MM.1S (cell line): ENCODE measurements at places on chromosomes 4 and X.

- DNase-seq: no peak
- no peak overlapping the region for H3K4me3 ChIP-seq
- H3K4me1 ChIP-seq: no peaks in the 10 kb centered on the region
- H3K27ac ChIP-seq: no peak overlapping the region
- H3K36me3 ChIP-seq: no peaks in the 10 kb centered on the region; the same call in 1 of the 2 replicates
Measured at GRCh38 chr4:118286685-118287084, 66.1 kb downstream of the PRSS12 start.

DNA sequence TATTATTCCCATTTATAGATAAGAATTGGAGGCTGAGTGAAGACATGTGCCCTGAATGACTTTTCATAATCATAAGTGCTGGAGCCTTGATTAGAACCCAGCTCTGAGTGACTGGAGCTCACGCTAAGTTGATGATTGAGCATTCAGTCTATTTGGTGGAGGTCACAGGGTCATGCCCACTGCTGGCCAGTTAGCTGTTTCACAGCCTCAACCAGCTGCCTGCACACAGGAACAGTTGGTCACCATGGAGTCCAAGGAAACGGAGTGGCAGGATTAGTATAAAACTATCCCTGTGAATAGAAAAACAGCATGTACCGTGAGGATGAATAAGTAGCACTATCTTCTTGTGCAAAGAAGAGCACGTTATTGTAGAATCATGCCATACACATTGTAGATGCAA, 1.0 kb upstream of the C4orf54 start:
- no peak overlapping the region for H3K27ac ChIP-seq
- no peak for DNase-seq
- H3K4me3 ChIP-seq: no peak overlapping the region
- H3K27me3 ChIP-seq: no peaks in the 10 kb centered on the region

GRCh38 chr4:26985873-26986272, 125.2 kb downstream of the STIM2 start:
- no peaks in the 10 kb centered on the region for H3K36me3 ChIP-seq
- no peaks in the 10 kb centered on the region for H3K4me1 ChIP-seq
- H3K27me3 ChIP-seq: no peaks in the 10 kb centered on the region
- no peak overlapping the region for H3K27ac ChIP-seq
- no peak for DNase-seq

GRCh38 chr4:76280488-76281441, 25.8 kb upstream of the STBD1 start:
- no peak overlapping the region for H3K4me3 ChIP-seq
- H3K27me3 ChIP-seq: no peaks in the 10 kb centered on the region
- H3K4me1 ChIP-seq: no peaks in the 10 kb centered on the region
- H3K36me3 ChIP-seq: no peaks in the 10 kb centered on the region

DNA sequence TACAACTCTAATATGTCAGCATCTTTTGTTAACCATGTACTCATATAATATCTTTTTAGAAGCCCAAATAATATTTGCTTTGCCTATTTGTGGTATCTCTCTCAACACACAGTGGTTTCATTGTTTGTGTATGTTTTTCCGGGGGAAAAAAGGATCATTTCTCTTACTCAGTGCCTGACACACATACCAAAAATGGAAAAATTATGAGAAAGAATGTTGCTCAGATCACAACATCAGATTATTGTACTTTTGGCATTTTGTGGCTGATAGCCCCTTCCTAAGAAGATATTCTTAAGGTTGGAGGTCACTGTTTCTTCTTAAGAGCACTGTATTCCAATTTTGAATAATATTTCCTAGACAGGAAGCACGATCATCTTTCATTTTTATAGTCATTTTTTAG, 93.6 kb downstream of the PDLIM5 start:
- H3K27me3 ChIP-seq: no peaks in the 10 kb centered on the region
- no peak overlapping the region for H3K4me3 ChIP-seq
- no peak overlapping the region for H3K27ac ChIP-seq
- no peaks in the 10 kb centered on the region for H3K36me3 ChIP-seq

GRCh38 chrX:130799393-130799792, 103.6 kb downstream of the ENOX2 start:
- DNase-seq: no peak
- no peaks in the 10 kb centered on the region for H3K27me3 ChIP-seq
- no peak overlapping the region for H3K27ac ChIP-seq

DNA sequence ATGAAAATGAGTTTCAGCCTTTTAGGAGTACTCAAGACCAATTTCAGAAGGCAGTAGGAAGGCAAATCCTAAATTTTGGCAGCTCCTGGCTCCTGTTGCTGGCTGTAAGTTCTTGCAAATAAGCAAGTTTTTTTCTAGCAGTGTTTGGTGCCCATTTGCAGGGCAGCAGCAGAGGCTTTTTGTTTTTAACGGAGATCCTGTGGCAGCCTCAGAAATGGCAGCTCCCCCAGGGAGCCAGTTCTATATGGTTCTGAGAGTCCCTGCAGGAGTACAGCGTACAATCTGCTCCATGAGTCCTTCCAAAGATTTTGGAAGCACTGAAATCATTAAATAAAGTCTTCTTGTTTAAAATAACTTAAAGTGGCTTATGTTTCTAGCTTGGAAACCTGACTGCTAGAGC, 171.9 kb downstream of the NDST4 start:
- no peaks in the 10 kb centered on the region for H3K27me3 ChIP-seq
- no peak overlapping the region for H3K27ac ChIP-seq
- no peaks in the 10 kb centered on the region for H3K4me1 ChIP-seq
- no peak for DNase-seq

DNA sequence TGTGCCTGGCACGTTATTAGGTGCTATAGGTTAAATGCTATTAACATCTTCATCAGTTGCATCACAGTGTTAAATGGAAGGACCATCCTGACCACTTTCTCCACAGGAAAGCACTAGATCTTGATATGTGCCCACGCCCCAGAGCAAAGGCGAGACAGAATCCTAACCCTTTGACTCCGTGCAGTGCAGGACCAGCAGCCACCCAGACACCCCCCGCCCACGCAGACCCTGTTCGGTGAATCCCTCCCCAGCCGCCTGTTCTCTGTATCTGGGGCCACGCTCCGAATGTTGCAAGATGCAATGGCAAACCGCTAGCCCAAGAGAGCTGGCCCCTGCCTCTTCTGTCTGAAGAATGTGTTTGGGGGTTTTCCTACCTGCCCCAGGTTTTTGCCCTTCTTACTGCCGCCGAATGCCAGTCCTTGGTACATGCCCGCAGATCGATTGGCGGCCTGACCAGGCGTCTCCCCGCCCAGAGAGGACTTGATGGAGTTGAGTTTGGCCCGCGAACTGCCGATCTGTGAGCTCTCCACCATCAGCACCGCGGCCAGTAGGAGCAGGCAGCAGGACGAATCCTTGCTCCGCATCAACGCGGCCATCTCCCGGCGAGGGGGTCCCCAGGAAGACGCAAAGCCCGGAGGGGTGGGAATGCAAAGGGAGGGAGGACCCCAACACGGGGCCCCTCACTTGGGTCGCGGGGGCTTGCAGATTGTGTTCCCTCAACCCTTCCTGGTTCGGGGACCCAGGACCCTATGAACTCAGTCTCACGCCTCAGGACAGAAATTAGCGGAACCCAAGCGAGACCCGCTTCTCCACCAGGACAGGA, 906 bp downstream of the DKK2 start:
- H3K36me3 ChIP-seq: no peaks in the 10 kb centered on the region
- H3K4me3 ChIP-seq: peak overlapping the region; percentile 44
- DNase-seq: no peak
- no peak overlapping the region for H3K27ac ChIP-seq

- no peaks in the 10 kb centered on the region for H3K4me1 ChIP-seq
- no peaks in the 10 kb centered on the region for H3K36me3 ChIP-seq
- H3K27ac ChIP-seq: no peak overlapping the region
- no peaks in the 10 kb centered on the region for H3K27me3 ChIP-seq
- H3K4me3 ChIP-seq: no peak overlapping the region
- no peak for DNase-seq
Measured at GRCh38 chr4:185546335-185546734, 11.0 kb upstream of the PDLIM3 start.

- no peaks in the 10 kb centered on the region for H3K27me3 ChIP-seq
- H3K4me3 ChIP-seq: no peak overlapping the region
- H3K36me3 ChIP-seq: no peaks in the 10 kb centered on the region
- no peak for DNase-seq
- H3K4me1 ChIP-seq: no peaks in the 10 kb centered on the region
Measured at GRCh38 chr4:71526637-71527406, 188.0 kb downstream of the SLC4A4 start.

GRCh38 chr4:65698631-65699030, 28.3 kb upstream of the EPHA5 start:
- no peaks in the 10 kb centered on the region for H3K4me1 ChIP-seq
- no peak overlapping the region for H3K4me3 ChIP-seq
- no peaks in the 10 kb centered on the region for H3K27me3 ChIP-seq
- DNase-seq: no peak

DNA sequence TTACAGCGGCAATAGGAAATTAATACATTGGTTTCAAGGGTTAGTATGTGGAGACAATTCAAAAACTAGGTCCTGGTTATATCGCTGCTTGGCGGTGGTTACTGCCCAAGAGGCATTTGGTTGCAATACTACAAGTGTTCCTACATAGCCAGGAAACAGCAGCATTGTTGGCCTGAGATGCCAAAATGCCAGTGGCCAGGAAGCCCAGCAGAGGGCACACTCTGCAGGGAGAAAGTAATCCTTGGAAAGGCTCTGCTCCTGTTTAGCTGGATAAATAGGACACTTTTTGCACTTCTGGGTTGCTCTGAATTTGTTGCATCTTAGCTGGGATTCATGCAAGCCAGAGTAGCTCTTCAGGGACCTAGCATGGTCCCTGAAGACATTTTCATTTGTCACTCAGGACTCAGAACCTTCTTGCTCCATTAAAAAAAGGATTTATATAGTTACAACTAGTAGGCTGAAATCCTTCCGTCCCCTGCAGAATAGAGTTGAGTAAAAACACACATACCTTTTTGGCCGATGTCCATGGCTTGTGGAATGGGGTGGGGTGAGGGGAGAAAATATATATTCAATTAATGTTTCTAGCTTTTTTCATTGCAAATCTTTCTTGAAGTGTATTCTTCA, 8.1 kb upstream of the GPR119 start:
- H3K27ac ChIP-seq: no peak overlapping the region
- H3K36me3 ChIP-seq: no peaks in the 10 kb centered on the region
- H3K27me3 ChIP-seq: no peaks in the 10 kb centered on the region
- no peak overlapping the region for H3K4me3 ChIP-seq
- H3K4me1 ChIP-seq: no peaks in the 10 kb centered on the region

GRCh38 chr4:143294310-143294709, 42.4 kb upstream of the GAB1 start:
- DNase-seq: no peak
- no peaks in the 10 kb centered on the region for H3K4me1 ChIP-seq
- H3K27ac ChIP-seq: no peak overlapping the region
- H3K4me3 ChIP-seq: no peak overlapping the region
- no peaks in the 10 kb centered on the region for H3K36me3 ChIP-seq

GRCh38 chr4:183030309-183030708, 68.7 kb upstream of the WWC2 start:
- H3K27me3 ChIP-seq: no peaks in the 10 kb centered on the region
- DNase-seq: no peak
- no peak overlapping the region for H3K4me3 ChIP-seq
- no peaks in the 10 kb centered on the region for H3K36me3 ChIP-seq
- no peaks in the 10 kb centered on the region for H3K4me1 ChIP-seq

GRCh38 chr4:78525559-78525958, 26.0 kb upstream of the ANXA3 start:
- no peak overlapping the region for H3K27ac ChIP-seq
- H3K36me3 ChIP-seq: no peaks in the 10 kb centered on the region
- no peak for DNase-seq
- no peak overlapping the region for H3K4me3 ChIP-seq
- H3K4me1 ChIP-seq: no peaks in the 10 kb centered on the region

DNA sequence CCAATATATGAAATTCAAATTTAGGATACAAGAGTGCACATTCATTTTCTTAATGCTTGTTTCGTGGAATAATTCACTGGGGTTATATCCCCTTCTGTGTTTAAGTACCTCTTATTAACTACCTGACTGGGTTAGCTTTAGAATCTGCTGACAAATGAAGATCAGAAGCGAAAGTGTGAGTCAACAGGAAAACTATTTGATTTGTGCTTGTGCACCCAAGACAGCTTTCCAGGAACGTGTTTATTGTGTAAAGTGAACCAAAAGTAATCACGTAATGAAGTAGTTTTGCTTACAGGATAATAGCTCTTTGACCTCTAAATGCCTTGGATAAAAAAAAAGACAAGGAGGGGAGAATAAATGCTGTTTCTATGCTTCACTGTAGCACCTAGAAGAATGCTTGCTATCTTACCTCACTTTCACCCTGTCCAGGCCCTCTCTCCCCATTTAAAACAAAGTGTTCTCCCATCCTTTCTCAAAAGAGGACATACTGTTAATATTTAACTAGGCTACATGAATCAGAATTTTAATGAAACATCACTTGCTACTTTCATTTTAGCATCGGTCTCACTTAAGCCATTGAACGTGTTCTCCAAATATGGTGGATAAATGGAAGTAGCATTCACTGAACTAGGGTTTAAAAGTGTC, 141.9 kb downstream of the THOC2 start:
- H3K4me3 ChIP-seq: peak overlapping the region; percentile 23; the same call in 1 of the 2 replicates
- H3K4me1 ChIP-seq: peaks cover 16% of the 10 kb centered on the region
- peak; percentile 74 for DNase-seq
- no peaks in the 10 kb centered on the region for H3K27me3 ChIP-seq

GRCh38 chr4:175657571-175657970, 154.5 kb downstream of the GPM6A start:
- H3K4me3 ChIP-seq: no peak overlapping the region
- H3K4me1 ChIP-seq: no peaks in the 10 kb centered on the region
- H3K27ac ChIP-seq: no peak overlapping the region
- no peak for DNase-seq
- H3K27me3 ChIP-seq: no peaks in the 10 kb centered on the region
- H3K36me3 ChIP-seq: no peaks in the 10 kb centered on the region

- peak overlapping the region; percentile 73; the same call in 1 of the 2 replicates for H3K27ac ChIP-seq
- H3K36me3 ChIP-seq: no peaks in the 10 kb centered on the region
- DNase-seq: peak; percentile 88
- H3K4me3 ChIP-seq: peak overlapping the region; percentile 74
- peaks cover 24% of the 10 kb centered on the region for H3K4me1 ChIP-seq
Measured at GRCh38 chrX:70454441-70455365, 10.1 kb downstream of the DLG3 start.

- H3K27ac ChIP-seq: no peak overlapping the region
- H3K4me3 ChIP-seq: no peak overlapping the region
- H3K27me3 ChIP-seq: no peaks in the 10 kb centered on the region
- no peak for DNase-seq
- no peaks in the 10 kb centered on the region for H3K36me3 ChIP-seq
- H3K4me1 ChIP-seq: no peaks in the 10 kb centered on the region
Measured at GRCh38 chr4:151198748-151199147, 78.2 kb upstream of the PRSS48 start.
